Fibroblast of lung (primary cell): ENCODE measurements at places on chromosomes 12 and 14. TPM values are rescaled to one million over a fixed set of nuclear protein-coding genes. Genes with fewer than 3 reads are reported as not detected.

GRCh38 chr14:71721791-71722190 is 210.4 kb upstream of the RGS6 start:
- H3K4me1 ChIP-seq, result peaks cover 6% of the 10 kb centered on the region
- no peak overlapping the region for H3K4me3 ChIP-seq
- DNase-seq, result no peak

GRCh38 chr12:124408822-124409517 is 114.1 kb downstream of the RFLNA start:
- DNase-seq, result no peak
- no peaks in the 10 kb centered on the region for H3K27me3 ChIP-seq
- H3K4me3 ChIP-seq, result no peak overlapping the region
- peaks cover 31% of the 10 kb centered on the region for H3K4me1 ChIP-seq
- H3K27ac ChIP-seq, result no peak overlapping the region

DNA sequence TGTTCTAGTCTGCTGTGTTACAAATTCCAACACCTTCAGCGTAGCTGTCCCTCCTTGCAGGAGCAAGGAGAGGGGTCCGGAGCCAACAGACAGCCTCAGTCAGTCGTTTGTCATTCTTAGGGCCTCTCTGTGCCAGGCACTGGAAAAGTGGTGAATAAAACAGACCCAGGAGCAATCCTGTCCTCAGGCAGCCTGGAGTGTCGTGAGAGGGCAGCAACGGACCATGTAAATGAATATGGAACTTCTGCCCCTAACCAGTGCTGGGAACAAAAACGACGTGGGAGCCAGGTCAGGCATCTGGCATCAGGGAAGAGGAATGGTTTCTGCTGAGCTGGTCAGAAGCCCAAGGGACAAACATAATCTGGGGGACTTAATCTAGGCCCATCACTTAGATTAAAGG is 64.8 kb upstream of the PSMC1 start:
- no peak overlapping the region for H3K27ac ChIP-seq
- H3K27me3 ChIP-seq, result peaks cover 1% of the 10 kb centered on the region
- no peak for DNase-seq
- H3K4me3 ChIP-seq, result no peak overlapping the region
- no peaks in the 10 kb centered on the region for H3K36me3 ChIP-seq

DNA sequence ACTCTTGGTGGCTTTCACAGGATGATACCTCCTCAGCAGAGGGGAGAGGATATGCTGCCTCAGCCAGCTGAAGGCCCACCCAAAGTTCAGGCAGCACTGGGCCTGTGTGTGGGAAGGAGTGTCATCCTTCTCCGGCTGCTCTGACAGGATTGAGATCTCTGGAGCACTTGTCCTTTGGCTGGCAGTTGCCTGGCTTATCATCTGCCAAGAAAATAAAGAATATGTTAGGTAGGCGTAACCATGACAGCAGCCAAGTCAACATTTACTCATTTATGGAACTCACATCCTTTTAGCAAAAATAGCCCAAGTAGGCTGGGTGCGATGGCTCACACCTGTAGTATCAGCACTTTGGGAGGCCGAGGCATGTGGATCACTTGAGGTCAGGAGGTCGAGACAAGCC is 68.5 kb downstream of the PPFIBP1 start:
- no peak overlapping the region for H3K4me3 ChIP-seq
- DNase-seq, result peak; percentile 90
- peak overlapping the region; percentile 51 for H3K27ac ChIP-seq

DNA sequence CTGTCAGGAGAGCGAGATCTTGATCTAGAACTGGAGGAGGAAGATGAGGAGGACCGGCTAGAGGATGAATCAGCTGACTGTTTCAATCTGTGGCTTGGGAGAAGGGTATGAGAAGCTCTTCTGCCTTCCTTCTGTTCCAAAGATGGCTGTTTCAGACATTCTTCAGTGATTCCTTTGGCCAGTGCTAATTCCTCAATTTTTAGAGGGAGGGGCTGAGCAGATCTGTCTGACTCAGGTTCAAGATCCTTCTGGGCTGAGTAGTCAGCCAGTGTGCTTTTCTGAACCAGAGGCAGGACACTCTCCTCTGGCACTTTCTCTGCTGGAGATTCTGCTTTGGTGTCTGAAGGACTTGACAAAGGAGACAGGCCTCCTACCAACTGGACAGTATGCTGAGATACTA is 15.2 kb downstream of the ACIN1 start:
- peaks cover 28% of the 10 kb centered on the region for H3K4me1 ChIP-seq
- DNase-seq, result no peak
- H3K27me3 ChIP-seq, result no peaks in the 10 kb centered on the region
- peak overlapping the region; percentile 87 for H3K27ac ChIP-seq

- DNase-seq, result no peak
- no peaks in the 10 kb centered on the region for H3K36me3 ChIP-seq
- no peaks in the 10 kb centered on the region for H3K27me3 ChIP-seq
Measured at GRCh38 chr12:91007531-91008290, 2.9 kb upstream of the EPYC start.

INHBC gene
- not detected in 2 replicates for total RNA-seq

P3H3 gene
- 72.4 and 96.3 TPM in 2 replicates for total RNA-seq

DNA sequence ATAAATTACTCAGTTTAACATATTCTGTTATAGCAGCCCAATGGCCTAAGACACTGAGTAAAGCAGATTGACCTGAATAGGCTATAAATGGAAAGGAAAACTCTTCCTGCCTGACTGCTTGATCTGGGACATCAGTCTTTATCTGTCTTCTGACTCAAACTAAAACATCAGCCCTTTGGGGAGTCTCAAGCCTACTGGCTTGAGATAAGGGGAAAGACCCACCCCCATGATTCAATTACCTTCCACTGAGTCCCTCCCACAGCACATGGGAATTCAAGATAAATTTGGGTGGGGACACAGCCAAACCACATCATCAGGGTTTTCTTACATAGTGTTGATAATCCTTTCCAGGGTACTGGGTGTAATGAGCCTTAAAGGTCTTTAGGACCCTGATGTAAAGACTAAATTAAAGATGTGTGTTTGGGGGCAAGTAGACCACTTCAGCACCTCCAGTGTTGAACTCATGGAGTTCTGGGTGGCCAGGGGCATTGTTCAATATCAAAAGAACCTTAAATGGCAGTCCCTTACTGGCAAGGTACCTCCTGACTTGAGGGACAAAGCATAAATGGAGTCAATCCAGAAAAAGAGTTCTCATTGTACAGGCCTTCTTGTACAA is 67.8 kb downstream of the TSHR start:
- DNase-seq, result peak; percentile 14
- H3K36me3 ChIP-seq, result no peaks in the 10 kb centered on the region
